NAMALWA (cell line): ENCODE measurements at places on chromosomes 1 and 21.

DNA sequence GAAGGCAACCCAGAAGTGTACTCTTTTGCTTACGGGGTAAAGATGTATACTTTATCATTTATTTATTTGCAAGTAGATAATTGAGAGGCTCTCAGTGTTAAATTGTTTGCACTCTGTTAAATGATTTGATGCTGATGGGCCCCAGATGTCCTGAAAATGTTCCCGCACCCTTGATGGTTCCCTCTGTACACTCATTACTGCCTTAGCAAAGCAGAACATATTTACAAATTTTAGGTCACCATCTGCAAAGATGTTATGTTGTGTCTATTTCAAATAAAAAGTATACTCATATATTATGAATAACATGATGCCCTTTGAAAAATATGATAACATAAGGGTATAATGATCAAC lies 240.5 kb upstream of the SNX7 start:
- no peak for DNase-seq

DNA sequence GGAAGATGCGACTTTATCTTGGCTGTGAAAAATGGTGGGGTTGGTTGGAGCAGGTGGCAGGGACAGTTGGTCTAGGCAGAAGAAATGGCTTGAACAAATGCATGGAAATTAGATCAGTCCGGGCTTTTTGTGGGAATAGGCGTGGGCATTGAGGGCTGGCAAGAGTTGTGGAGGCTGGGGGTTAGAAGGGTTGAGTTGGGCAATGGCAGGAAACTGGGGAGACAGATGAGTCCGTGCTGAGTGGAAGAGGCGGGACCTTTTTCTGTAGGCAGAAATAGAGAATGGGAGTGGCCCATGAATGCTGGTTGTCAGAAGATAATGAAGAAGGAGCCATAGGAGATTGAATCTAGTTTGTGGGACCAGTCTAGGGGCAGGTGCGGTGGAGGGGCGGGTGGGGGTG lies 6.9 kb downstream of the PDPN start:
- DNase-seq = no peak

GRCh38 chr1:185761841-185762240 lies 27.6 kb downstream of the HMCN1 start:
- DNase-seq = no peak

DNA sequence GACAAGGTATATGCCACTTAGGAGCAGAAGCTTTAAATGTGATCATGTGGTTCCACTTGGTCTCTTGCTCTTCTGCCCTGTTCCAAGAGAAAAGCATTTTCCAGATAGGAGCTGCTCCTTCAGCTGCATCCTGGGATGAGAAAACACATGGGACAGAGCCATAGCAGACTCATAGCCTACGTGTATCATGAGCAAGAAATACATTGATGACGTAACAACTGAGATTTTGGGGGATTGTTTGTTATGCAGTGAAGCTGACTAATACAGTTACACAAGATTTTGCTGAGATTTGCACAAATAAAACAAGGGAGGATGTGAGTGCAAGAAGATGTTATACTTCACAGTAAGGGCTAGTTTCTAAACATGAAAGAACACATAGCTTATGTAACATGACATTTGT lies 36.0 kb upstream of the IRF2BP2 start:
- no peak for DNase-seq

DNA sequence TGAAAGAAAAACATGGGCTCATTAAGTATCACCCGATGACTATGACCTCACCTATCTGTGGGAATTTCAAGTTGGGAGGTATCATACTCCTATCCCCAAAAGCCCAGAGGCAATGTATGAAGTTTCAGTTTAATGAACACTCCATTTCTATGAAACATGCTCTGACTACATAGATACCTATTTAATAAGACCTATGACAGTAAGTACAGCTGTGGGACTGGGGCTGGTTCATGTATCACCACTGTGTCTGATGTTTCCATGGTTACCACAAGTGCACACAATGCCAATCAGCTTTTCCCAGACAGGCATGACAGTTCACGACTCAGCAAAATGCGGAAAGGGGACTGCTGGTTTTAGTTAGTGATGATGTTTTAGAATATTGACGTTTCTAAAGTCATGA lies 167.7 kb downstream of the SIPA1L2 start:
- no peak for DNase-seq
